Gastroesophageal sphincter (tissue), 4 donors: ENCODE measurements at places on chromosomes 4 and X. TPM values are rescaled to one million over a fixed set of nuclear protein-coding genes. Genes with fewer than 3 reads are reported as not detected.

Gene AREG
- 7.3 TPM for total RNA-seq

Gene OTUD4
- total RNA-seq: 27.3 TPM

Gene FGFBP2
- total RNA-seq: 3.3 TPM

Gene AFP
- total RNA-seq: not detected

Gene NALF2
- not detected for total RNA-seq

Gene LONRF3
- 19.8 TPM for total RNA-seq

Gene SLC9B2
- total RNA-seq: 24.4 TPM

Gene XKRX
- not detected for total RNA-seq

DNA sequence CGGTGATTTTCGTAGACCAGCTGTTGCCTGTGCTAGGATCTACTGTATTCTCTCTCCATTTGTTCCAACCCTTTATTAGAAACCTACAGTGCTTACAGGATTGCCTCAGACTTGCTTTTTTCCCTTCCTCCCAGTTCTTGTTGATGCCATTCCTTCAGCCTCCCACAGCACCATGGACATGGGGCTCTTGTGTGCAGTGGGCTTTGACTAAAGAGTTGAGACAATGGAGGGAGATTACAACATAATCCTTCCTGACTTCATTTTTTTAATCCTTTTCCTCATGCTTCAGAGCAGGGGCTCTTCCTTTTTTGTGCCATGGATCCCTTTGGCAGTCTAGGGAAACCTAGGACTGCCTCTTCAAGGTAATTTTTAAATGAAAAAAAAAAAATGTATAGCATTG lies 92.1 kb downstream of the BMPR1B start:
- ATAC-seq: no peak

- no peak for ATAC-seq
These were observed 338.7 kb upstream of the F9 start for GRCh38 chrX:139191746-139192385.

DNA sequence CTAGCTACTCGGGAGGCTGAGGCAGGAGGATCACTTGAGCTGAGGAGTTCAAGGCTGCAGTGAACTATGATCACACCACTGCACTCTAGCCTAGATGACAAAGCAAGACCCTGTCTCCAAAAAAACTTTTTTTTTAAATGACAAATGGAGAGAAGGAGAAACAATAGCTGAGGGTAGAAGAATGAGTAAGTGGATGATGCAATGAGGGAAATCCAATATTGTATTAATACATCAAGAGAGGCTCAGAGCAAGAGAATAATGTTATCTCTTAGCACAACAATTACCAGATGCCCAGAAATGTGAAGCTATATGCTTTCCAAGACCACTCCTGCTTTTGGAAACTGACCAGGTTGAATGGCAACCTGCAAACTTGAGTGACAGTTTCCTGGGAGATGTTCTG lies 19.9 kb upstream of the GPR173 start:
- ATAC-seq: no peak

DNA sequence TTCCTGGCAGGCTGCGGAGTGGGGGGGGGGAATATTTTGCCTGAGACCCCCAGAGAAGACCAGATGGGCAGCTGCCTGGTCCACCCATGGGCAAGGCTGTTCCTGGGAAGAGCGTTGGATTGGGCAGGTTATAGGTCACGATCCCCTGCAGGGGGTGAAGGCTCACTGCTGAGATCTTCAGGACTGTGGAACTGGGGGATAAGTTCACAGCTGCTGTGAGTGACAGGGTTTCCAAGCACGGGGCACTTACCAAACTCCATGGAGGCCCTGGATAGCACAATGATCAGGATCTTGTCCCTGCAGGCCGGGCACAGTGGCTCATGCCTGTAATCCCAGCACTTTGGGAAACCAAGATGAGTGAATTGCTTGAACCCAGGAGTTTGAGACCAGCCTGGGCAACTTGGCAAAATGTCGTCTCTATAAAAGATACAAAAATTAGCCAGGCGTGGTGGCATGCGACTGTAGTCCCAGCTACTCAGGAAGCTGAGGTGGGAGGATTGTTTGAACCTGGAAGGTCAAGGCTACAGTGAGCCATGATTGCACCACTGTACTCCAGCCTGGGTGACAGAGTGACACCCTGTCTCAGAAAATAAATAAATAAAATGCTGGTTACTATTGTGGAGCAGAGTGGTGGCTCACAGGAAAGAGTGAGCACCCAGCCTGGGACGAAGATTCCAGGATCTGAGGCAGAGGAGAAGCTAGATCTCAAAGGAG lies 68.0 kb upstream of the HELT start:
- no peak for ATAC-seq

DNA sequence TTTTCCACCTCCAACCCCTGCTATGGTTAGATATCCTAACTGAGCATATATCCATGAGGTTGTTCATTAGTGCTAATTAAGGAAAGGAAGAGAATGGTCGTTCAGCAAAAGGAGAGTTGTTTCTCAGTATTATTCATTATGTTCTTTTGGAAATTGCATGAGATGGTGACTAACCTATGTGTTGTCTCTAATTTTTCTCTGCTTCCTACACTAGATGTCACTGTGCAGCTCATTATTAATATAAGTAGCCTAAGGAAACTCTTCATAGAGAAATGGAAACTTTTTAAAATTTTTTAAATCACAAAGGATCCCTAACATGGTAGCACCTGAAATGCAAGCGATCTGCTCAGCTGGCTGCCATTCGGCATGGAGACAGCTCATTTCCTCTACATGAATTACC lies 67.7 kb upstream of the FAM9A start:
- no peak for ATAC-seq

DNA sequence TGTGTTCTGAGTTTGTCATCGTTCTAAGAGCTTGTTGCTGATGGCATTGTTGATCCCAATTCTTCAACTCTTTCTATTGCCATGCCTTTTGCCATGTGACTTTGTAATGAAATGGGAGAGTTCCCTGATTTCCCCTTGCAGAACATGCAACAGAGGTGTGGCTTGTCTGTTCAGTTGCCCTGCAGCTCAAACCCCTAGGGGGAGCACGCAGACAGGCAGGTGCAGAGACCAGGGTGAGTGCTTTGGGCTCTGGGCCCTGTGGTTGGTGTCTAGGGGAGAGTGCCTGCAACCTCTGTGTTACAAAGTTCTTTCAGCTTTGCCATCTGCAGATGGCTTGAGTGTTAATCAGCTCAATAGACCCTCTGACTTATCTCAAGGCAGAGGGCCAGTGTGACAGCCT lies 332.7 kb downstream of the MID1IP1 start:
- no peak for ATAC-seq

GRCh38 chr4:171650543-171650942 lies 162.7 kb upstream of the GALNTL6 start:
- ATAC-seq: no peak

DNA sequence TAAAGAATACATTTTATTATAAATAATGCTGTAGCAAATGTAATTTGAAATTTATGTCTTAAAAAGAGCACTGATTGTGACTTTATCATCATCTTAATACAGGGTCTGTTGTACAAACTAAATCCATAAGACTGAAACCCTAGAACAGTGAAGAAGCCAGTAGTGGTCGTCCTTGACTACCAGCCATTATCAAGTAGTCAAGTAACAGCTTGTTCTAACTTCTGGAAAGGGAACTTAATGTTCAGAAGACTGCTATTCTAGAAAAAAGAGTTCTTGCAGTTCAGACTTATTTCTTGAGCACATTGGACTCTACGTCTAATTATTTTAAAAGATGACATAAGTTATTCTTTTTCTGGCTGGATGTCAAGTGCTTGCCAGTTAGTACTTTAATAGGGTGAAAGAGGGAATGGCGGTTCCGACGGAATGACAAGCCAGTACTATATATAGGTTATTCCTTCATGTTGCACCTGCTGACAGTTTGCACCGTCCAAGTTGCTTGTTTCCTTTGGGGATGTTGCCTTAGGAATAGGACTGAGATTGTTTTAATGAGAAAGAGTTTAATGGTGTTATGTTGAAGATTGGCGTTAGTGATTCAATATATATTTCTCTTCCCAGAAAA lies 109.9 kb downstream of the RAPGEF2 start:
- ATAC-seq: peak; percentile 75

DNA sequence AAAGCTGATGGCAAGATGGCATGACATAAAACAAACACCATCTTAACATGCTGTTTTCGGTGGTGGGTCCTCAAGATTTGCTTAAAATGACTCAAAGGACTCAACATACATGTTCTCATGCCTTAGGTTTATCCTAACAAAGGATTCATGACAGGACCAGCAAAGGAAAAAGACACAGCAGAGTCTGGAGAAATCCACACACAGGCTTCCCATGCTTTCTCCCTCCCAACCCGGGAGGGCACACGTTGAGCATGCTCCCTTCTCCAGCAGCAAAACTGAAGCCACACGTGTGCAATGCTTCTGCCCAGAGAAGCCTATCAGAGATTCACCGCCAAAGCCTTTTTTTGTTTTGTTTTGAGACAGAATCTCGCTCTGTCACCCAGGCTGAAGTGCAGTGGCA lies 39.9 kb downstream of the SAT1 start:
- ATAC-seq: no peak

- peak; percentile 75 for ATAC-seq
These were observed at the start of gene STOX2 for GRCh38 chr4:183905081-183905592. Gene STOX2 (plus strand): TSS chr4:183905307. CDS start chr4:183906791, 1,484 bp downstream.

GRCh38 chr4:78939667-78940008 lies 400 bp upstream of the PAQR3 start:
- ATAC-seq: peak; percentile 13

DNA sequence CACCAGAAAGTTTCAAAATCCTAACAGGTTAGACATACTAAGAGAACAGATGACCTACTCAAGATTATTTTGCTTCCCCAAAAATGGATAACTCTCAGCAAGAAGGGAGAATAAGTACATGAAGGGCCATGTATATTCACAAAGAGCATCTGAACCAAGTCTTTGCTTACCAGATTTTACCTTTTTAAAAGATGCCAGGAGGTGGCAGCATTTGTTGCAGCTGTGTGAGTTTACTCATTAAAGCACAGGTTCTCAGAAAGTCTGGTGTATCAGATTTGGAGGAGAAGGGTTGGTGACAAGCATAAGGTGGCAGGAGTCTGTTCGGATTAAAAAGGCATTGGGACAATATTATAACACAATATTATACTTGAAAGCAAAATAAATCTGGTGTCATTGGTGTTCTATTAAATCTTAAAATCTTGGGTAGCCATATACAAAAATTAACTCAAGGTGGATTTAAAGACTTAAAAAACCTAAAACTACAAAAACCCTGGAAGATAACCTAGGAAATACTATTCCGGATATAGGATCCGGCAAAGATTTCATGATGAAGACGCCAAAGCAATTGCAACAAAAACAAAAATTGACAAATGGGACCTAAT lies 51.3 kb upstream of the NFKB1 start:
- peak; percentile 60 for ATAC-seq

- ATAC-seq: no peak
These were observed 131.2 kb upstream of the SPRY1 start for GRCh38 chr4:123265443-123265842.

GRCh38 chrX:136879001-136879687 lies 1.4 kb downstream of the RBMX start:
- ATAC-seq: no peak

- no peak for ATAC-seq
These were observed 9.2 kb downstream of the HUWE1 start for GRCh38 chrX:53677286-53677685.

DNA sequence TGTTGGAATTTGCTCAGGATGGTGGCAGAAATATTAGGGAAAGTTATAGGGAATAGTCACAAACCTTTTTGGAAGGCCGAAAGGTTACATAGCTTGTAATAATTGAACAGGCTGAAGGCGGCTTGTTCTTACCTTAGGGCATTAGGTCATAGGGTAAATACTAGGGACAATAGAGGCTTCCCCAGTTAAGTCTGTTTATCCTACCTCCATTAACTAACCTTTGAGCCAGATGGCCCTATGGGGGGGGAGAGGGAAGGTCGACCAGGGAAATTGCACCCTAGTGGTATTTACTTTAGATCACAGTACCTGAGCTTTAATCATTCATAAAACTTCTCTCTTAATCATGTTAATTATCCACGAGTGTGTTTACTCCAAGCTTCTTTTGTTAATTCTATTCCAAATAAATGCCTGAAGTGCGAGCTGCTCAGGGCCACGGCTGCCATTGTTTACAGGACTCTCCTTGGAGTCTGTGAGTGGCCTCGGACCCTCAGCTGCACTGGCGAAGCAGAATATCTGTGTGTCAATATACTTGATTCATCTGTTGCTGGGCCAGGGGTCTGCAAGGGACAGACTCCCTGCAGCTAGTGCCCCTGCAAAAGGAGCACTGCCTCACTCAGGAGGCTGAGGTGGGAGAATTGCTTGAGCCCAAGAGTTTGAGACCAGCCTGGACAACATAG lies 22.9 kb downstream of the PAGE2 start:
- ATAC-seq: no peak

DNA sequence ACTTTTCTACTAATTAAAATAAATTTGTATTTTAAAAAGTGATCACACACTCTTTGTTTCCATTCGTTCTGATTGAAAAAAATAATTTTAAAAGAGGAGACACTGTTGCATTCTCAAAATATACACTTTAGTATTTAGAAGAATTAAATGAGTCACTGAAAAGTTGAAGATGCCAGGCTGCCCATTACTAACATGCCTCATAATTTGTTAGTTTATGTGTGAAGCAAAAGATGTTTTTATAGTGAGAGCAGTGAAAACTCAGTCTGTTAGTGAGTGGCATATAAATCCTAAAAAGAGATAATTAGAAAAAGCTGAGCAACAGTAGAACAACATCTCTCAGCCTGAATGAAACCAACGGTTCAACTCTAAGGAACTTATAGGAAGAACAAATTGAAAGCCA lies 143.4 kb downstream of the CDS1 start:
- ATAC-seq: no peak

DNA sequence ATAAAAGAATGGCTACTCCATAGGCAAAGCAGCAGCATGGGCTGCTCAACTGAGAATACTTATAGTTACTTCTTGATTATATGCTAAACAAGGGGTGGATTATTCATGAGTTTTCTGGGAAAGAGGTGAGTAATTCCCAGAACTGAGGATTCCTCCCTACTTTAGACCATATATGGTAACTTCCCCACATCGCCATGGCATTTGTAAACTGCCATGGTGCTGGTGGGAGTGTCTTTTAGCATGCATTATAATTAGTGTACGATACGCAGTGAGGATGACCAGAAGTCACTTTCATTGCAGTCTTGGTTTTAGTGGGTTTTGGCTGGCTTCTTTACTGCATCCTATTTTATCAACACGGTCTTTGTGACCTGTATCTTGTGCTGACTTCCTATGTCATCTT lies 141.5 kb downstream of the MAGEB17 start:
- ATAC-seq: no peak

DNA sequence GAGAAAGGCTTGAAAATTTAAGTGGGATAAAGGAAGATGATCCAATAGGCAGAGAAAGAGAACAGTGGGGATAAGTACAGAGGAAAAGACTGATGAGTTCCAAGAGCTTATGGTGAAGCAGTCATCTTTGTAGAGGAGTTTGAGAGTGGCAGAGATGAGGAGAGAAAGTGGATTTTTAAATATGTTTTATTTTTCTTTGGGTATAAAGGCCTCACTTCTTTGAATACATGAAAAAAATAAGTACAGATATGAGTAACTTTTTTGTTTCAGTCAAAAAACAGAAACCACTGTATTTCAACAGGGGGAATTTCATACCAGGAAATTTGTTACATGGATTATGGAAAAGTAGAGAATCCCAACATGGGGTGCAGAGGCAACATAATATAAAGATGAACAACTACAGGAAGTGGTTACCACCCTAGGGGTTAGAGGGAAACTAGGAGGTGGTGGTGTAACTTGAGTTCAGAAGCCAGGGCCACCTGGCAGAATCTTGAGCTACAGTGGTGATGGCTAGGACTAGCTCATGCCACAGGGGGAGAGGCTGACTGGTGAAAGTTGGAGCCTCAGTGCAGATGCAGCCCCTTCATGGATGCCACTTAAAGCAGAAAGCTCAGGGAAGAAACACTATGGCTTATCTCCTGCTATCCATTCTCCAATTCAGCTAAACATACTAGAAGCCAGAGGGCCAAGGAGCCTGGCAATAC lies 3.4 kb upstream of the CYBB start:
- ATAC-seq: no peak

GRCh38 chrX:114924856-114925255 lies 92.6 kb downstream of the IL13RA2 start:
- ATAC-seq: no peak
